CD4-positive, alpha-beta T cell (primary cell): ENCODE measurements at places on chromosomes 5 and 9.

- no peak overlapping the region for H3K4me3 ChIP-seq
- DNase-seq, result no peak
- no peaks in the 10 kb centered on the region for H3K36me3 ChIP-seq
- H3K4me1 ChIP-seq, result peaks cover 26% of the 10 kb centered on the region
- H3K27ac ChIP-seq, result no peak overlapping the region
These were observed 5.1 kb downstream of the NRARP start for GRCh38 chr9:137296670-137297664.

- H3K4me3 ChIP-seq, result no peak overlapping the region
- H3K4me1 ChIP-seq, result no peaks in the 10 kb centered on the region
- DNase-seq, result no peak
- H3K27me3 ChIP-seq, result no peaks in the 10 kb centered on the region
These were observed 193.6 kb upstream of the PIK3R1 start for GRCh38 chr5:68021916-68022315.

DNA sequence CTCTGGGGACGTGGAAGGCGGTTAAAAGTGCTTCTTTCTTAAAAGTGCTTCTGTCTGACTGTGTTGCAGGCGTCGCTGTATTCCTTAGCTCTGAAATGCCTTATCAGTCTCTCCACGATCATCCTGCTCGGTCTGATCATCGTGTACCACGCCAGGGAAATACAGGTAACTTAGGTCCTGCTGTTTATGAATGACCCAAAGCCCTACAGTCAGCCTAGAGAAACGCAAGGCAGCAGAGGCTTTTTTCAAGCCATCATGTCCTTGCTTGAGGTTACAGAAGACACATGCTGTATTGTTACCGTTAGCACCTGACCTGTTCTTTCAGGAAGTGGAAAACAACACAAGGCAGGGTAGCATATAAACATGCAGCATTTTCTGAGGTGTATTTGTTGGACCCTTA lies 2.0 kb downstream of the KCNN2 start:
- no peaks in the 10 kb centered on the region for H3K4me1 ChIP-seq
- no peak overlapping the region for H3K4me3 ChIP-seq
- no peak for DNase-seq
- H3K27ac ChIP-seq, result no peak overlapping the region
- H3K27me3 ChIP-seq, result peaks cover 45% of the 10 kb centered on the region

GRCh38 chr9:132609829-132610228 lies 27.4 kb downstream of the BARHL1 start:
- DNase-seq, result no peak
- no peak overlapping the region for H3K4me3 ChIP-seq
- H3K36me3 ChIP-seq, result peaks cover 71% of the 10 kb centered on the region
- no peak overlapping the region for H3K27ac ChIP-seq
- H3K4me1 ChIP-seq, result no peaks in the 10 kb centered on the region
- H3K27me3 ChIP-seq, result no peaks in the 10 kb centered on the region

DNA sequence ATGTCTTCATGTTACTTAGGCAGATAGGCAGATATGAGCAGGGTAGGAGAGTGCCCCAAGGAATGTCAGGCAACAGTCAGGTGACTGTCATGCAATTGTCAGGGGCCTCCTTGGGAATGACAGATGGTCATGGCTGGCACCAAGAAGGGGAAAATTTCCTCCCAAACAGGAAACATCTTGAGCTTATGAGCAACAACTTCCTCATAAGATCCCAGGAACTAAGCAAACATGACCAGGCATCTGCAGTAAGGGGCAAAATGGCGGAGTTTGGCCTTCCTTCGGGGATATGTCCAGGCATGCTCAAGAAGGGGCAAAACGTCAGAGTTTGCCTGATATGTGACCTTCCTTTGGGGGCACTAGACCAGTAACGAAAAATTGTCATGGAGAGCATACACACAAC lies 591.8 kb downstream of the PDE4D start:
- no peak overlapping the region for H3K27ac ChIP-seq
- no peaks in the 10 kb centered on the region for H3K27me3 ChIP-seq
- H3K4me1 ChIP-seq, result no peaks in the 10 kb centered on the region
- DNase-seq, result no peak

- DNase-seq, result no peak
- H3K27me3 ChIP-seq, result no peaks in the 10 kb centered on the region
- no peak overlapping the region for H3K27ac ChIP-seq
- no peaks in the 10 kb centered on the region for H3K4me1 ChIP-seq
- no peak overlapping the region for H3K4me3 ChIP-seq
- H3K36me3 ChIP-seq, result no peaks in the 10 kb centered on the region
These were observed 14.9 kb upstream of the LRRC14B start for GRCh38 chr5:176296-176823.

DNA sequence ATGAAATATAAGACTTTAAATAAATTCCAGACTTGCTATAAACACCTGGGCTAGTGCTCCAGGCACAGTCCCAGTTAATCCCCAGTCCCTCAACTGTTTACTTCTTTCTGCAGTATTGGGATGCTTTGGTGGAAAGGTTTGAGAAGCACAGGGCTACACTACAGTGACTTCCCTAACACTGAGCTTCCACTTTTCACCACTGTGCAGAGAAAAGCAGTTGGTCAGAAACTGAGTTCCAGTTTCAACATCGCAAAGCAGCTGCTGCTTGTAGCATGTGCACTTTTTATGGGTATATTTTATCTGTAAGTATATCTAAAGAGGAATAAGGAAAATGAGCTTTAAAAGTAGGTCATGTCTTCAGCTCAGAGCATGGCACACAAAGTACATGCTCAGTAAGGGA lies 339.7 kb downstream of the NTRK2 start:
- H3K4me1 ChIP-seq, result no peaks in the 10 kb centered on the region
- H3K36me3 ChIP-seq, result no peaks in the 10 kb centered on the region
- no peak for DNase-seq
- H3K27me3 ChIP-seq, result no peaks in the 10 kb centered on the region

- H3K36me3 ChIP-seq, result no peaks in the 10 kb centered on the region
- peak overlapping the region; percentile 82 for H3K27ac ChIP-seq
- peak overlapping the region; percentile 42 for H3K4me3 ChIP-seq
- H3K4me1 ChIP-seq, result peaks cover 69% of the 10 kb centered on the region
- H3K27me3 ChIP-seq, result no peaks in the 10 kb centered on the region
These were observed 9.4 kb downstream of the FYB1 start for GRCh38 chr5:39209924-39210323.

DNA sequence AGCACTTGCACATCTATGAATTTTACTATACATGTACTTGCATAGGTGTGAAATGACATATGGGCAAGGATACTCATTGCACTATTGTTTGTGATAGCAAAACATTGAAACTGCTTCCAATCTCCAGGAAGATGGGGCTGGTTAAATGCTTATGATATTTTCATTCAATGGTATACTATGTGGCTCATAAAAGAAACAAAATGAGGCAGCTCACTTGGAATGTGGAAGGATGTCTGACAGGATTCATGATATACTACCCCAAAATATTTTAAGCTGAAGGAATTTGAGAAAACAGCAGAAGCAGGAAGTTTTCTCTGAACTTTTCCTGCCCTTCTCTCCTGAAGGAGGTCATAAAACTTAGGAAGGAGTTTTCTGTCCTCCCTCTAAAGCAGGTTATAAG lies 99.6 kb upstream of the CAST start:
- no peaks in the 10 kb centered on the region for H3K27me3 ChIP-seq
- peaks cover 9% of the 10 kb centered on the region for H3K4me1 ChIP-seq
- no peak for DNase-seq
- H3K36me3 ChIP-seq, result no peaks in the 10 kb centered on the region

DNA sequence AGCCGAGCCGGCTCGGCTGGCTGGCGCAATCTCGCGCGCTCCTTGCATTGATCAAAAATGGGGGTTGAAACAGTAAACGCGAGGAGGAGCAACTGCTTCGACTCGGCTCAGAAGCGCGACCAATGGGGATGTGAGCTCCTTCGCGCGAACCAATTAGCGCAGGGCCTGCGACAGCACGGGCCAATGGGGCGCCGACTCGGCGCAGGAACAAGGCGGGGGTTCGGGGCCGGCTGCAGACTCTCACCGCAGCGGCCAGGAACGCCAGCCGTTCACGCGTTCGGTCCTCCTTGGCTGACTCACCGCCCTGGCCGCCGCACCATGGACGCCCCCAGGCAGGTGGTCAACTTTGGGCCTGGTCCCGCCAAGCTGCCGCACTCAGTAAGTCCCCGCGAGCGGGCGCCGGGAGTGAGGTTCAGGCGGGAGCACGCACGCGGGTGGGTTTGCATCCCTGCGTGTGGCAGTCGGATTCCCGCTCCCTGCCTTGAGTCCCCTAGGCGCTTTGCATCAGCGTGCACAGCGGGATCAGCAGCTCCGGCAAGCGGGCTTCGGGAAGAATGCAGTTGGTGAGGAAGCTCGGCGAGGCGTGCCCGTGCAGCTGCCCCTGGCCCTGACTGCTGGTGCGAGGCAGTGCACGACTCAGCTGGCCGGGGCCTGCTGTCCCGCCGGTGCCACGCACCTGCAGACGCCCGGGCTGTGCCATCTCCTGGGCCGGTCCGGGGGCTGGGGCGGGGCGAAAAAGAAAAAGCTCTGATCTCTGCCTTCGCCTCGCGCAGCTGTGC lies at the start of gene PSAT1:
Gene PSAT1 (plus strand): TSS at position 233 of the 779 bp plus-strand sequence. CDS start 86 bp downstream, at position 319.
- H3K36me3 ChIP-seq, result no peaks in the 10 kb centered on the region
- peak within 1 kb of the TSS; percentile 95 for H3K4me3 ChIP-seq
- no peaks in the 10 kb centered on the region for H3K27me3 ChIP-seq
- H3K4me1 ChIP-seq, result peaks cover 28% of the 10 kb centered on the region
- peak; percentile 85 for DNase-seq

DNA sequence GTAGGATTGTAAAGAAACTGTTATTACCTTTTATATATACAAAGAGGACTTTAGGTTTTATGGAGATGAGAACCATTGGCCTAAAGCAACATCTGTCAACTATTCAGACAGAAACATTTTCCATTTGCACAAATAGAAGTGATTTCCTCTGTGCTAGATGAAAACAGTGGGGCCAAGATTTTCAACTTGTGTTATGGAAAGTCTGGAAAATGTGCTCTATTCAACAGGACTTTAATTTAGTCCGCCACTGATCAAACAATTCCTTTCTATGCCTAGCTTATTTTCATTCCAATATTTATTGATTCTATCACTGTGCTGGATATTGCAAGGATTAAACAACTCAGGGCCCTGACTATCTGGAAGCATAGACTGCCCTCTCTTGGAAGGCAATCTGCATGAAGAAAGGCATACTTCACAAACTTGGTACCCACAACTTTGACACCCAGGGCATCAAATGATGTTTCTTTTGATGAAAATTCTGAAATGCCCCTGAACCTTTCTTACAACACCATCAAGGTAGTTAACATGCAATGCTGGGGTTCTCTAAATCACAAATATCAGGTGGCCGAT lies 126.6 kb upstream of the HMHB1 start:
- no peak for DNase-seq
- H3K4me3 ChIP-seq, result no peak overlapping the region
- no peaks in the 10 kb centered on the region for H3K27me3 ChIP-seq
- no peak overlapping the region for H3K27ac ChIP-seq

- no peak for DNase-seq
- H3K27ac ChIP-seq, result no peak overlapping the region
- peaks cover 13% of the 10 kb centered on the region for H3K4me1 ChIP-seq
- no peaks in the 10 kb centered on the region for H3K27me3 ChIP-seq
- no peak overlapping the region for H3K4me3 ChIP-seq
These were observed 32.1 kb upstream of the LMNB1 start for GRCh38 chr5:126744836-126745235.

DNA sequence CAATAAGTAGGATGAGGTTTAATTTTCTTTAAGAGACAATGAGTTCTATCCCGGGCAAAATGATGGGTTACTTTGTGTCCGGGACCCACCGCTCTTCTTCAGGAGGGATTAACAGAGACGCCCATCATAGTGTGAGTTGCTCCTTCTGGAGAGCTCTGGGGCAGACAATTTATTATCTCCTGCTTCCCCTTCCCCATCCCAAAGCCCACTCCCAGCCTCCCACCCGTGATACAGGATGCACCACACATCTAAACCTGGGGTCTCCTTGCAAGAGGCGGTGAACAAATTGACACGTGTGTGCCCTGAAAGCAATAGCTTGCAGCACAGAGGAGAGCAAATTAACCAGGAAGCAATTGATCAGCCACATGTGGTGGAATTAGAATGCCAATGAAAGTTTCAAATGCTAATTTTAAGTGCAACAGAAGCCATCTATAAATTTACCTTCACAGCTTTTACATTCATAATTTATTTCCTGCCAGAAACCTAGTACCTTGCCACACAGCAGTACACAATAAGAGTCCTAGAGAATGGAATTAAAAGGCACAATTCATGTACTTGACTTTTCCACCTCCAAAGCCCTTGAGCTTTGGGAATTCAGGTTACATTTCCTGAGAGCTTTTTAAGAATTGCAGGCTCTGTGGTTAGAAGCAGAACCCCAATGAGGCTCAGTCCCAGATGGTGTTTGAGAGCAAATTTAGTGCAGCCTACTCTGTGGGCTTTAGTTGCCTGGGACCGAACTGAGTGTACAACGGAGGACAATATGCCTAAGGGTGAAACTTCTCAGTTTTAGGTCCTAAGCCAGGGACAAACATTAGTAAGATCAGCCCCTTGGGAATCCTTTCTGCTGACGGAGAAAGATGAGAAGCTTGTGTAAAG lies 399.6 kb downstream of the MED10 start:
- H3K4me3 ChIP-seq, result no peak overlapping the region
- H3K27me3 ChIP-seq, result peaks cover 2% of the 10 kb centered on the region
- H3K4me1 ChIP-seq, result no peaks in the 10 kb centered on the region
- no peak overlapping the region for H3K27ac ChIP-seq
- no peak for DNase-seq
- H3K36me3 ChIP-seq, result no peaks in the 10 kb centered on the region
